Activated CD4-positive, alpha-beta T cell treated with anti-CD3 and anti-CD28 coated beads, Interleukin-2, amount 10 ng/mL, durations not matched to agents 7 days and 5 days (primary cell): ENCODE measurements at places on chromosomes 3 and 15. TPM values are rescaled to one million over a fixed set of nuclear protein-coding genes. Genes with fewer than 3 reads are reported as not detected.

GOLGA6B gene
- total RNA-seq, result not detected

DNA sequence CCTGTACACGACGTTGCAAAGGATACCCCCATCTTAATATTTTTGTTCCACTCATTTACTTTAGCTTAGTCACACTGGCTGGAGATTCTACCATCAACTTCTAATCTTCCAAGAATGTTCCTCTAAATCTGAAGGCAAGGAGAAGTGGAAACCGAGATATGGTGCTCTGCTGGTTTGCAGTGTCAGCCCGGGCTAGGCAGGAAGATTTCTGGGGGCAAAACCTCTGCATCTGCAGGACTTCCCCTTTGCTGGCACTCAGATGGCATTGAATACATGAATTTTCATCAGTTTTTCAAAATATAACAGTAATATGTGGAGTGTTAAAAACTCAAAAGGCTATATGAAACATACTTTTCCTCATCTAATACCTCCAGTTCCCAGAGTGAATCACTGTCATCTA lies 240.4 kb downstream of the RPLP1 start:
- no peak for DNase-seq
- H3K27me3 ChIP-seq, result peaks cover 7% of the 10 kb centered on the region
- no peak overlapping the region for H3K4me3 ChIP-seq
- H3K27ac ChIP-seq, result no peak overlapping the region

OSTN gene
- total RNA-seq, result not detected

GRCh38 chr15:35603301-35603700 lies 57.3 kb upstream of the DPH6 start:
- H3K4me3 ChIP-seq, result no peak overlapping the region
- DNase-seq, result no peak
- H3K36me3 ChIP-seq, result no peaks in the 10 kb centered on the region
- H3K27me3 ChIP-seq, result no peaks in the 10 kb centered on the region
- H3K27ac ChIP-seq, result no peak overlapping the region
- no peaks in the 10 kb centered on the region for H3K4me1 ChIP-seq

AADACL2 gene
- total RNA-seq, result not detected

GRCh38 chr3:34405159-34405558 lies 606.7 kb downstream of the PDCD6IP start:
- no peaks in the 10 kb centered on the region for H3K36me3 ChIP-seq
- H3K4me1 ChIP-seq, result no peaks in the 10 kb centered on the region
- H3K27ac ChIP-seq, result no peak overlapping the region
- H3K4me3 ChIP-seq, result no peak overlapping the region

- no peak overlapping the region for H3K27ac ChIP-seq
- no peak overlapping the region for H3K4me3 ChIP-seq
- H3K27me3 ChIP-seq, result peaks cover 4% of the 10 kb centered on the region
- no peak for DNase-seq
- H3K4me1 ChIP-seq, result no peaks in the 10 kb centered on the region
Measured at GRCh38 chr3:169564883-169565282, 98.6 kb downstream of the MECOM start.

MYZAP gene
- not detected for total RNA-seq

MESP1 gene
- 1.1 TPM for total RNA-seq

DZIP1L gene
- 0.40 TPM for total RNA-seq

- no peak overlapping the region for H3K4me3 ChIP-seq
- H3K4me1 ChIP-seq, result peaks cover 24% of the 10 kb centered on the region
- H3K36me3 ChIP-seq, result peaks cover 4% of the 10 kb centered on the region
- H3K27me3 ChIP-seq, result no peaks in the 10 kb centered on the region
- no peak overlapping the region for H3K27ac ChIP-seq
Measured at GRCh38 chr15:85495096-85495495, 114.7 kb downstream of the AKAP13 start.

GRCh38 chr3:64584179-64584578 lies 103.6 kb downstream of the ADAMTS9 start:
- no peaks in the 10 kb centered on the region for H3K4me1 ChIP-seq
- H3K27ac ChIP-seq, result no peak overlapping the region
- no peak for DNase-seq
- no peaks in the 10 kb centered on the region for H3K36me3 ChIP-seq

DNA sequence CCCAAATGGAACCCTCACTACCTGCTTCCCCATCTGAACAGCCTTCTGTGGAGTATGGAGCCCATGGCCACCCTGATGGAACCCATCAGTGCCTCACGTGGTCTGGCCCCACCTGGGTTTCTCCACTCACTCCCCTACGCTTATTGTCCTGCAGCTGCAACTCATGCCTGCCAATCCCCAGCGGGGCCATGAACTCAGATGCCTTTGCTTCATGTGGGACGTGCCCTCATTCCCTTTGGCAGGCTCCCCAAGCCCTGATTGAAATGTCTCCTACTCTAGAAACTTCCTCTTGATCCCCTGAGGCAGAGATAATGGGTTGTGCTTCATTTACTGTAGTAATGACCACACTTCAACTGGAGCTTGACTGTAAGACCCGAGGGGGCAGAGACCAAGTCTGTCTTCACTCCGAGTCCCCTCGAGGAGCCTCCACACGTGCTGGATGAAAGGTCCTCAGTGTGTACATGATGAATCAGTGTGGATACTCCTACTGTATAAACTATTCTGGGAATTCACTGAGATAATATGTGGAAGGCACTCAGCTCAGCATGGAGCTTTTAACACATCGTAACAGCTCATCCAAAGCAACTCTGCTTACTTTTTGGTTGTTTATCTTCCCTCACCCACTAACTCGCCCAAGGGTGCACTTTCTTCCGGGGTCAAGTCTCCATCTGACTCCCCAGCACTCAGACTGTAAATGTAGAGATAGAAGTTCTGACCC lies 232.8 kb upstream of the BHLHE40 start:
- no peak for DNase-seq
- H3K4me1 ChIP-seq, result peaks cover 52% of the 10 kb centered on the region
- no peak overlapping the region for H3K4me3 ChIP-seq

DNA sequence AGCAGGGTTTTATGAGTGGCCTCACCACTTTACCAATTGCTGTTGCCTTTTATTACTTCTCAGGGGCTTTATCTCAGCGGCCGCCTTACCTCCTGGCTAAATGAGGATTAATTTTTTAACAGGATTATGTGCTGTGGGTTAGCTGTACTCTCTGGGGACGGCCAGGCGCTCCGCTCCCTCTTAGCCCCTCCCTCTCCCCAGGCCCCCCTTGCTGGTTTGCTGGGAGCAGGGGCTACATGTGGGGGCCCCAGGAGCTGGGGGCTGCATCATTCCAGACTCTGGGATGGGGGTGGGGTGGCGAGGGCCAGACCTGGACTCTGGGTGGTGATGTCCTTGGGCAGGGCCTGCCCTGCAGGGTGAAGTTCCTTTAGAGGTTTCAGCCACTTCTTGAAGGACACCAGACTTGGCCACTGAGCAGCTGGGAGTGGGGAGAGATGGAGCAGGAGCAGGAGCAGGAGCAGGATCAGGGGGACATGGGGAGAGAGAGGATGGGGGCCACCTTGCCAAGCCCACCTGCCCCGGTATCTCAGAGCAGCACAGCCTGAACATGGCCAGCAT lies 196.1 kb downstream of the GOLGA6L6 start:
- H3K36me3 ChIP-seq, result no peaks in the 10 kb centered on the region
- no peak overlapping the region for H3K27ac ChIP-seq
- H3K4me1 ChIP-seq, result no peaks in the 10 kb centered on the region
- H3K27me3 ChIP-seq, result no peaks in the 10 kb centered on the region
- no peak for DNase-seq

DNA sequence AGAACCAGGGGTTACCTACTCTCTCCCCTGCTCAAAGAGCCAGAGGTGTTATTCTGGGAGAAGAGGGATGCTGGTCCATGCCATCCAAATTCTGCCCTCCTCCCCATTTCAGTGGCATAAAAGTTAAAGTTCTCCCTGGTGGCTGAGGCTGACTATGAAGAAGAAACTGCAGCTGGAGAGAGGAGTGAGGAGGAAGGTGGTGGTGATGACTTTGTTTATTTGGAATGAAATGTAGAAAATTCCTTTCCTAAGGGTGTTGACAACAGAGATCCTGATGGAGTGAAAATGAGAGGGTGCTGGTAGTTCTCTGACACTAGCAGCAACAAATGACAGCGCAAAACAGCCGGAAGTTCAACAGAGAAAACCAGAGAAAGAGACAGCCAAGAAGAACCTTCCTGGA lies 100.4 kb downstream of the PCCB start:
- DNase-seq, result no peak
- H3K27me3 ChIP-seq, result no peaks in the 10 kb centered on the region
- no peak overlapping the region for H3K27ac ChIP-seq
- H3K4me3 ChIP-seq, result no peak overlapping the region
- peaks cover 14% of the 10 kb centered on the region for H3K4me1 ChIP-seq

LIPC gene
- total RNA-seq, result 1.5 TPM
